CD4-positive, alpha-beta T cell treated with Interleukin-2 at 100 ng/mL for 4 hours (primary cell): ENCODE measurements at places on chromosomes 1 and 21.

GRCh38 chr21:37757606-37758376 lies 158.5 kb downstream of the KCNJ6 start:
- no peak for DNase-seq

DNA sequence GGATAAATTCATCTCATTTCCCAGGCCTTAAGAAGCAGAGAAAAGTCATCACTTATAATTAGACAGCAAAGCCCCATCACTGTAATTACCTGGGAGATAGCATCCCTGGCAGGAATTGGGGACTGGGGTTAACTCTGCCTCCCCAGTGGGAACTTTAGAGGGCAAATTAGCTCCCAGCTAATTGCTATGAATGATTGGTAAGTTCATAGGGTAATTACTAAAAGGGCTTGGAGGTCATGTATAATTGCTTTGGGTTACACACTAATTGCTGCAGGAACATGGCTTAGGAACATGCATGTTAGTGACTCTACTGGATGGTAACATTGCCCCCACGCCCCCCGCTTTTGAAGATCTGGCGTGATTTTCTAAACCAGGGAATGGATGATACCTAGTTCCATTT lies 64.8 kb downstream of the UBE2T start:
- DNase-seq, result no peak

DNA sequence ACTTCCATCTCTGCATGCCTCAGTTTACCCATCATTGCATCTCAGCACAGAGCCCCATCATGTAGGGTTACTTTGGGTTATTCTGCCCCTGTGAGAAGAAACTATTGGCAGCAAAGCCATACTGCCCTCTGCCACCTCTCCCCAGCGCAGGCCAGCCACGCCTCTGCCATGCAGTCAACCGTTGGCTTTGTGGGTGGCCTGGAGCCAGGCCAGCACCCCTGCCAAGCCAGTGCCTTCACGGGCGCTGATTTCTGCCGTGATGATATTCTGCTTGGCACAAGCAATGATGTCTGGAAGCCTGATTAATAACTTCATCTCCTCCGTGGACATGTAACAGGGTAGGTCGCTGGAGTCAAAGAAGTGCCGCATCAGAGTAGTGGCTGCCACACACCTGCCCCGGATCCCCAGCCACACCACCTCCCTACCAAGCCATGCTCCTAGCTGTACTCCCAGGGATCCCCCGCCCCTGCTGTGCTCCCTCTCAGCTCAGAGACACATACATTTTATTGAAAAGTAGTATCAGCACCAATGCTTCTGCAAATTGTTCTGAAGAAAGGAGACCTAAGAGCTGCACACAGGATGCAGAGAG lies 15.0 kb upstream of the CEP85 start:
- no peak for DNase-seq

DNA sequence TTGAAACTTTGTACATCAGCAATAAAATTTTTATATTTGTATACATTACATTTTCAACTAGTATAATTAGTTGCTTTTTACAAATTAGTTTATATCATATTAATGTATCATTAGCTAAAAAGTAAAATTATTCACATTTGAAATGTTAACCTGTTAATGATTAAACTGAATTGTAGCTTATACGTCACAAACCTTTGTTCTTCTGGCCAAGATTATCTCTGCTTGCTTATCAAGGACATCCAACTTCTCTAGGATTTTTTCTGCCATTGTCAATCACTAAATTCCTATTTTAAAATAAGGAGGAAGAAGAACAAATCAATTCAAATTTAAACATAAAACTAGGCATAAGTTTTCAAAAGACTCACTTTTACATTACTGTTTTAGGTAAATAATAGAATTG lies 7.8 kb downstream of the C1orf141 start:
- DNase-seq, result no peak

DNA sequence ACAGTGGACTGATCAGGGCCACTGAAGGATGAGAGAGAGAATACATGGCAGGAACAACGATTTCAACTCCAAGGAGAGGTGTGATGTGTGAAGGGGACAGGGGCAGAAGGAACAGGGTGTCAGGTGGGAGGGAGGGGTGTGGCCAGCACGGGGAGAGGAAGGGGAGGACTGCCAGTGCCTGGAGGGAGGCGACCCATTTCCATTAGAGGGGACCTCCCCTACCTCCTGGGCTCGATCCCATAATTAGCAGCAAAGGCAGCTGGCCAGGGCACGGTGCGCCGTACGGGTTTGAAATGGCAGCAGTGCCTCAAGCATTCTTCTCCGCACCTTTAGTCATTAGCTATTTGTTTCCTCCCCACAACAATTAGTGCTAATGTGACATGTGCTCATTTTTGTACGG lies 22.7 kb downstream of the CRYAA start:
- no peak for DNase-seq

DNA sequence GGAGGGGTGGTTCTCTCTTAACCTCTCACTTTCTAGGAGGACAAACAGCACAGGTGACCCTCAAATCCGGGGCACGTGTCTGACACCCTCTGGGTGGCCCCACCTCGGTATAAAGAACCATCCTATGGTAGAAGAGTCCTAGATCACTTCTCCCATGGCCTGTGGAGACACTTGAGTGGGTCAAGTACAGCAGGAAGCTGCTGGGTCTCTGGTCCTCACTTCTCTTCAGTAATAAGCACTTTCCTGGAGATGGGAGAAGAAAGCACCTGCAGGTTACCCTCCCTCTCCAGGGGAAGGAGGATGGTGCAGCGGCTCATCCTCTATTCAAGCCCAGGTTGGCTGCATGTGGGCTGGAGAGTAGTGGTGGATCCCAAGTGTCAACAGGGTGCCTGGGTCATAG lies 17.0 kb downstream of the S100A7 start:
- DNase-seq, result no peak

- DNase-seq, result no peak
Measured at GRCh38 chr1:207040181-207040533, 7.6 kb upstream of the C1orf116 start.

GRCh38 chr1:109816175-109816811 lies 52.6 kb upstream of the EPS8L3 start:
- DNase-seq, result no peak

DNA sequence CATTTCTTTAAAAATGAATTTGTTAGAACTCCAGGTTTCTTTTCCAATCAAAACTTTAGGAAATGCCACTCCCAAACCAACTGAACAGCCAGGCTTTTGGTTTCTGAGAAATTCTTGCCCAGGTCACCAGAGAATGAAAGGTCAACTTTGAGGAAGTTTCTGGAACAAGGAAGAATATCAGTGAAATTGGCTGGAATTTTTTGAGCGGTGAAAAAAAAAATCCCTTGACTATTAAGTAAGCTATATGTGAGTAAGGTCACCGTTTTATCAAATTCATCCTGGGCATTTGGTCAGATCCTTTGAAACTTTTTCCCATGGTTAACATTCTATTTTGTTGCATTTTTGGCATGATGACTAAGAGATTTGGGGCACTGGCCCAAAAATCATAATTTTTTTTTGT lies 469.3 kb downstream of the LTN1 start:
- DNase-seq, result no peak
